ENCODE measurements at places on chromosomes 5 and 9.

DNA sequence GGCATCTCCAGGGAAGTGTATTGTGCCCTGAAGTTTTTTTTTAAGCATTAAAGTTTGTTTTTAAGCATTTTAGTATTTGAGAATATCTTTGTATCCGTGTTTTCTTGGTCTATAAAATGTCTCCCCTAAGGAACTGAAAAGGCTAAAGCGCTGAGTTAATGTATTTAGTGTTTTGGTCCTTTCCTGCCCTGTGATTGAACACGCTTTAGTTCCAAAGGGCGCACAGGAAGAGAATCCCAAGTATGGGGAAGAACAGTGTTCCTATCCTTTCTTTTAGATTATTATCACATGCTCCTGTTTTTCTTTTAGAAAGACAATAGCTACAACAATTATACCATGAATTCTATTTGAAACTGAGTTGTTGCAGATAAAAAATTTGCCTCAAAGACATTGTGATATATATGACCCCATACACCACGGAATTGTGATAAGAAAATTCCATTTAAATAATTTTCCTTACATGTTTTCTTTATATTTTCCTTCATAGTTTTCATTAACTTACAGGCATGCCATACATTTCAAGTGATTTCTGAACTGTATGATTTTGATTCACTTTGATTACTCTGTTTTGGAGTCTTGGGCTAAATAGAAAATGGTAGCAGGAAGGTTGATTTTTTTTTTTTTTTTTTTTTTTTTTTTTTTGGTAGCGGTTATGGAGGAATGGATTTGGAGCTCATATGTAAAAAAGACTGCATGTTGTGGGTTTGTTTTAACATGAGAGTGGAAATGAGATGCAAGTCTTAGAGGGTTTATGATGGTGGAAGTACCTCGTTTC lies 3.1 kb downstream of the HSPA4 start:
- no peak for DNase-seq

DNA sequence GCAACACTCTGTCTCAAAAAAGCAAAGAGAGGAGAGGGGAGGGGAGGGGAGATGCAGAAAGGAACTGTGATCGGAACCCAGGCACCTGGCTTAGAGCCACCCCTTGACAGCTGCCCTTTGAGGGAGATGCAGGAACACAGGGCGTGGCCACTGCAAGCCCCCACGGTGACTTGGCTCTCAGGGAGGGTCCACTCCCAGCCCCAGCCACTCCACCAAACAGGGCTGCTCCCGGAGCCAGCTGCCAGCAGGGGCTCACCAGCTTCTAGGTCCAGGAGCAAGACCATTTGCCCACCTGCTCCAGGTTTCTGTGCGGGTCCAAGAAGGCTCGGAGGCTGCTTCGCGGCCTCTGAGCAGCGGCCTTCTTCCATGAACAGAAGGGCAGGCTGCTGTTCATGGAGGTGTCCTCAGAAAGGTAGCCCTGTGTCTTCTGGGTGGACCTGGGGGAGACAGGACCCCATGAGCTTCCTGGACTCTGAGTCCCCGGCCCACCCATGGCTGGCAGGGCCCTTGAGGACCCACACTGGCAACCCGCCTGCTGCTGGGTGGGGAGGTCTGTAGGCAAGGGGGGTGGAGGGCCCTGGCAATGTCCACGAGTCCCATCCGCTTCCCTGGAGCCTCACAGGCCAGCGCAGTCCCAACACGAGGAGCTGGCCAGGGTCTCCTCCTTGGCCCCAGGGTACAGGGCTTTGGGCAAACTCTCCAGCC lies 7.9 kb downstream of the C9orf50 start:
- DNase-seq = no peak

DNA sequence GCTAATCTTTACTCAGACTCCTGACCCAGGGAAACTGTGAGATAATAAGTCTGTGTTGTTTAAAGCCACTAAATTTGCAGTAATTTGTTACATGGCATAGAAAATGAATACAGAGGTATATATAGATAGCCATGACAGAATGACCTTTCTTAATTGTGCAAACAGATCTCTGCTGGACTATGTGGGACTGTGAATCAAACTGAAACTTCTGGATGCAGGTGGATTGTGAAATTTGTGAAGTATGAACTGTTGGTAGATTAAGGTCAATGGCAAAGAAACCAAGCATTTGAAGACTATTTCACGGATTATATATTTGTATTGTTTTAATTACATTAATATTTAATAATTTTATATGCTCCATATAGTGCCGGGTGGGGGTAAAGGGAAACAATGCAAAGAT lies 52.2 kb upstream of the GPR151 start:
- no peak for DNase-seq

- no peak for DNase-seq
These were observed 162.9 kb downstream of the NXNL2 start for GRCh38 chr9:88697764-88698432.

- DNase-seq = peak; percentile 88
These were observed 51.7 kb upstream of the SEMA6A start for GRCh38 chr5:116626272-116626723.

DNA sequence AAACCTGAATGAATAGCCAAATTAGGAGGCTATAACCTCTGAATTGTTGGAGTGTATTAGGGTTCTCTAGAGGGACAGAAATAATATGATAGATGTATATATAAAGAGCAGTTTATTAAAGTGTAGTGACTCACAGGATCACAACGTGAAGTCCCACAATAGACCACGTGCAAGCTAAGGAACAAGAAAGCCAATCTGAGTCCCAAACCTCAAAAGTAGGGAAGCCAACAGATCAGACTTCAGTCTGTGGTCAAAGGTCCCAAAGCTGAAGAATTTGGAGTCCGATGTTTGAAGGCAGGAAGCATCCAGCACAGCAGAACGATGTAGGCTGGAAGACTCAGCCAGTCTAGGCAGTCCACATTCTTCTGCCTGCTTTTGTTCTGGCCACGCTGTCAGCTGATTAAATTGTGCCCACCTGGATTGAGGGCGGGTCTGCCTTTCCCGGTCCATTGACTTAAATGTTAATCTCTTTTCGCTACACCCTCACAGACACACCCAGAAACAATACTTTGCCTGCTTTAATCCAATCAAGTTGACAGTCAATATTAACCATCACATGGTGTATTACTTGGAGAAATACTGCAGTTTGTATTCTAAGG lies 550.6 kb downstream of the CDH10 start:
- DNase-seq = no peak

DNA sequence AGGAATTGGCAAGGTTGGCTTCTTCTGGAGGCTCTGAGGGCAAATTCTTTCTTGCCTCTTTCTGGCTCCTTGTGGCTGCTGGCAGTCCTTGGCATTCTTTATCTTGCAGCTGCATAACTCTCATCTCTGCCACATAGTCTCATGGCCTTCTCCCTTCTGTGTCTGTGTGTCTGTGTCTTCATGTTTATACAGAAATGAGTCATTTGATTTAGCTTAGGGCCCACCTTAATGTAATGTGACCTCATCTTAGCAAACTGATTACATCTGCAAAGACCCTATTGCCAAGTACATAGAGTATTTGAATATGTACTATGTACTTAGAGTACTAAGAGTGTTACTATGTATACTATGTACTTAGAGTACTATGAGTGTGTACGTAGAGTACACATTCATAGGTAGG lies 122.5 kb downstream of the RFK start:
- DNase-seq = peak; percentile 47

DNA sequence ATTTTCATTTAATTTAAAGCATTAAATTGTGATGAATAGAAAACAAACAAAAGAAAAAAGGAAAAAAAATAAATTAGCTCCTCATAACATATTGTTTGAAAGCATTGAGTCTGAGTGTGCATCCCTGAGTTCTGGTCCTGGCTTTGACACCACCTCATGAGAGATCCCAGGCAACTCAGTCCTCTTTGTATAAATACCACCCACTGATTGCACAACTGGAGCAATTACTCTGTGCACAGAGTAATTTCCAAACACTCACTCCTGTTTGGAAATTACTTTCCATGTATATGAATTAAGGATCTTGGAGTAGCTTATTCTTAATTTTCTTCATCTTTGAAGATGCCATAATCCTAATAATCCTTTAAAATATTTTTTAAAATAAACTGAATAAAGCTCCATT lies 59.4 kb upstream of the C5orf46 start:
- no peak for DNase-seq

DNA sequence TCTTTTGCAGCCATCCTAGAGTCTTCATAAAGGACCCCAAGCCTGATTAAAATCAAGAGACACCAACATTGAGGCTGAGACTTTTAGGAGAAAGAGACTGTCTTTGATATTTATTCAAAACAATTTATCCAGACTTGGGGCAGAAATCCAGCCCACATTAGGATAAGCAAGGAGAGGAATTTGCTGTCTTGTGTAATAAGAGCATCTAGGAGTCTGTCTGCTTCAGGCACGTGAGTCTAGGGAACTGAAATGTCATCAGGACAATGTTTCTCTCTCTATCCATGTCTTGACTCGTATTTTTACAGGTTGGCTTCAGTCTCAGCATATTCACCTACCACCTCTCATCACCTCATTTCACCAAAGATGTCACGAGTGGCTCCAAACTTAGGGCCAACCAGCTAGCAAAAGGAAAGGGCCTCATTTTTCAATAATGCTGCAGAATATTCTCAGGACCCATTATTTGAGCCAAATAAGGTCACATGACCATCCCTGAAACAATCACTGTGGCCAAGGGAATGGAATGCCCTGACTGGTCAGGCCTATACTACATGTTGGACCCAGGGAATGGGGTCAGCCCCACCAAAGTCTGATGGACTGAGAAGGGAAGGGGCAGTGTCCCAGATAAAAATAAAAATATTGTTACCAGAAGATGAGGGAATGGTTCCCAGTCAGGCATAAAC lies 70.3 kb upstream of the SAP30L start:
- no peak for DNase-seq

GRCh38 chr9:95021166-95021886 lies 294.8 kb downstream of the AOPEP start:
- no peak for DNase-seq

GRCh38 chr5:20367178-20367577 lies 379.2 kb upstream of the CDH18 start:
- DNase-seq = no peak

GRCh38 chr9:79681576-79681975 lies 109.8 kb downstream of the TLE4 start:
- DNase-seq = no peak

DNA sequence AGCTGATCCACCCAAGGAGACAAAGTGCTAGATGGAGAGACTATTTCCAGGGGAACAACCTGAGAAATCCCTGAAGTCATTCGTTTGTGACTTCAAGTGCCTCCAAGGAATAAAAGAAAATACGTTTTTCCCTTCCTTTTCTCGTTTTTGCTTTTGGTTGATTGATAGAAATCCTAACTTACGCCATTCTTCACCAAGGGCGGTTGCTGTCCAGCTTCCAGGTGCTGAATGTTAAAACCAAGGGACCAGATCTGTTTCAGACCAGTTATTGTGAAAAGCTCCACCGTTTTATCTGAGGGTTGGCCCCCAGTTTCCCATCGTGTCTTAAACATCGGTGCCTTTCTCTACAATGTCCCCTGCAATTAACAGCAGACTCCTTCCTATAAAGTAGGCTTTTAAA lies 600.7 kb upstream of the SGCD start:
- DNase-seq = peak; percentile 2

- no peak for DNase-seq
These were observed 13.8 kb downstream of the ST8SIA4 start for GRCh38 chr5:100889165-100889743.

DNA sequence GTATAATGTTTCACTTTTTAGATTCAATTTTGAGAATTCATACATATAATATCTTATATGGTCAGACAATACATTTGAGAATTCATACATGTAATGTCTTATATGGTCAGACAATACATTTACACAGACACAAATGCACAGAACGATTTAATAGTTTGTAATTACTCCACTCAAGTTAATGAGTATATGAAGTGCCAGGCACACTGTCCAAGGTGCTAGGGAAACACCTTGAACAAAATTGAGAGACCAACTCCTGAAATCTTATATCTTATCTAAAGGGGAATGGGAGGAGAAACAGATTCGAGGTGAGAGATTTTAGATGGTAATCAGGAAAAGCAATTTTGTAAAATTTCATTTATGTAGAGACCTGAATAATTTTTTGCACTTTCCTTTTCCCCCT lies 994.7 kb downstream of the CDH12 start:
- DNase-seq = no peak

DNA sequence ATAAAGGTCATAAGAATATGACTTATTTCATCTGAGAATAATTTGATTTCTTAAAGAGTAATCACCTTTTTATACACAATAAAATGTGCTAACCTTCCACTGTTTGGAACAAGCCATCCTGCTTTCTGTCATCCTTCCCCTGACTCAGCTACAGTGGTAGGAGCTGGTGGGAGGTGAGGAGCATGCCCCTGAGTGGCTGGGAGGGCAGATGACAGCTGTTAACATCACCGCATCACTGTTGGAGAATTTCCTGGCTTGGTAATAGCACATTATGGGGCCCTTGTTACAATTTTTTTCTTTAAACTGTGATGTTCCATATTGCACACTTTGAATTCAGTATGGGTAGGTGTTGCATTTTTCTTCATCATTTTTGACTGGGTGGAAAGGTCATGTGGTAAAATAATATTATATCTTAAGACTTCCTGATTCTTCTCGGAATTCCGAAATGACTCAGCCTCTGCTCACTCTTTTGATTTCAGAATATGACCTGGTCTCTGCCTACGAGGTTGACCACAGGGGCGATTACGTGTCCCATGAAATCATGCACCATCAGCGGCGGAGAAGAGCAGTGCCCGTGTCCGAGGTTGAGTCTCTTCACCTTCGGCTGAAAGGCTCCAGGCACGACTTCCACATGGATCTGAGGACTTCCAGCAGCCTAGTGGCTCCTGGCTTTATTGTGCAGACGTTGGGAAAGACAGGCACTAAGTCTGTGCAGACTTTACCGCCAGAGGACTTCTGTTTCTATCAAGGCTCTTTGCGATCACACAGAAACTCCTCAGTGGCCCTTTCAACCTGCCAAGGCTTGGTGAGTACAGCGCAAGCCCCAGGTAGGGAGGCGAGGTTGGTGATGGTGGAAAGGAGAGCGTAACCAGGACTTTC lies 5.8 kb downstream of the ADAMTS16 start:
- DNase-seq = peak; percentile 91

GRCh38 chr5:150846654-150847333 lies 473 bp downstream of the IRGM start:
- peak; percentile 85 for DNase-seq

GRCh38 chr9:37528652-37529471 lies 43.1 kb downstream of the POLR1E start:
- peak; percentile 69 for DNase-seq

DNA sequence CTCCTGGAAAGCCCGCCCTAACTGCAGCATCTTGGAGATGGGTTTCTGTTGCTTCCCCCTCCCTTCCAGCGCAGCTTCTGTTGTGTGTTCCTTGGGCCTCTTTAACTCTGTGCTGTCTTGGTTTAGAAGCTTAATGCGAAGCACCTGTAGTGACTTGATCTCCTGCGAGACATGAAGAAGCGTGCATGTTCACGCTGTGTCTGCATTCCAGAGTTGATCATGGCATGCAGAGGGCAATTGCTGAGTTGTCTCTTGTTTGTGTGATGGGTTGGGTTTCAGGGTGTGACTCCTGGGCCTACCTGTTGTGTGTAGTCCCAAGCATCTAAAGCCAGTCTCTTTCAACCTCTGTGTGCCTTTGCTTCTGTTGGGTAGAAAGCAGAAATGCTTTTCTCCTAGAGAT lies 155.6 kb downstream of the SMARCA2 start:
- no peak for DNase-seq

GRCh38 chr9:105296877-105297287 lies 52.4 kb downstream of the SLC44A1 start:
- peak; percentile 92 for DNase-seq

GRCh38 chr5:77316871-77317661 lies 106.6 kb downstream of the PDE8B start:
- DNase-seq = no peak
